ENCODE measurements at places on chromosomes 12 and 14.
A peak's percentile ranks its signal among the peaks of the same experiment; 100 is the strongest.

DNA sequence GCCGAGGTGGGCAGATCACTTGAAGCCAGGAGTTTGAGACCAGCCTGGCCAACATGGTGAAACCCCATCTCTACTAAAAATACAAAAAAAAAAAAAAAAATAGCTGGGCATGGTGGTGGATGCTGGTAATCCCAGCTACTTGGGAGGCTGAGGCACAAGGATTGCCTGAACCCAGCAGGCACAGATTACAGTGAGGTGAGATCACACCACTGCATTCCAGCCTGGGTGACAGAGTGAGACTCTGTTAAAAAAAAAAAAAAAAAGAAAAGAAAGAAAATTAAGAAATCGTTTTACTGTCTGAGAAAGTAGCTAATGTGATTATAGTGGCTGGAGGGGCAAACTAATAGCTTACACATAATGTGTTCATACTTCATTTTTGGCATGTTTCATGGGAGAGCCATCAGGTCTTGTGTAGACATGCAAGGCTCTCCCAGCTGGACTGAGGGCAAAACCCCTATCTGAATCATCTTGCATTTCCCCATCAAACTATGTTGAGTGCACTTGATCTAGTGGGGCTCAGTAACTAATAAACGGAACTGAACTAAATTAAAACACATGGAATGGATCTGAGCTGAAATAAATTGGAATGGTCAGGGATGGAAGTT lies 16.2 kb downstream of the KIF21A start:
- DNase-seq = no peak

GRCh38 chr12:99910342-99910741 lies 74.4 kb downstream of the ANKS1B start:
- no peak for DNase-seq

DNA sequence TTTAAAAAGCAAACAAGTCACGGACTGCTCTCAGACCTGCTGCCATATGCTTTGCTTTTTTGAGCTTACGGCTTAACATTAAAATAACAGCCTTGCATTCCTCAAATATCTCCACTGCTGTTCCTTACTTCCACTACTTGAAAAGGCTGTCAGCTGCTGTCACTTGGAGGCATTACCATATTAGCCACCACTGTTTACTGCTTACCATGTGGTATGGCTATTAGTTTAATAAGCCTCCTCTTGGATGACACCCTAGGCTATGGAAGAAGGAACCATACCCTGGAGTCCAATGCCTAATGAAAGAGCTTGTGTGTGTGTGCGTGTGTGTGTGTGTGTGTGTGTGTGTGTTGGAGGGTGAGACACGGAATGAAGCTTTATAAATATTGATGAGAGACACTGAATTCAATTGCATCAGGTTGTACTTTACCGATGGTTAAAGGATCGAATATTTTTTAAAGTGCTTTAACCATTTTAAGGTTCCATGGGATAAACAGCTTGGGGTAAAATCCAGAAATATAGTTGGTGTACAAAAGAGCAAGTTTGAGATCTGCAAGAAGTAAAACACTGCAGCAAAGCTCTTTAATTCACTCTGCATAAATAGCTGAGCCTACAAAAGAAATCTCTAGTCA lies 174.5 kb downstream of the TTC7B start:
- no peak for DNase-seq

- DNase-seq = no peak
These were observed 291.5 kb downstream of the FUT8 start for GRCh38 chr14:65703996-65704395.

DNA sequence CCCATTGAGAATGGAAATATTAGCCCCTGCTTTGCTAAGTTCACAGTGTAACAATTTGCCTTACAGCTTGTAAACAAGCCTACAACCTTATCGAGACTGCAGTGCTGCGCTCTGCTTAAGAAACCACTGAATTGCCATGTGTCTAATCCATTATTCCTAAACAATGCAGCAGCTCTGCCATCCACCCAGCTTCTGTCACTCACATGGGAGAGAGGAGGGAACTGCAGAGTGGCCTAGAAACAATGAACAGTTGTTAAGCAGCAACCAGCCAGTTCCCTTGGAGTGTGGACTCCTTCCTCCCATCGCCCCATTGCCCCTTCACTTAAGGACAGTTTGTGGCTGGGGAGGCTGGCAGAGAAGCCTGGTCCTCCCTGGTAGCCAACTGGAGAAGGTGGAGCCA lies 42.9 kb downstream of the TESPA1 start:
- DNase-seq = no peak

DNA sequence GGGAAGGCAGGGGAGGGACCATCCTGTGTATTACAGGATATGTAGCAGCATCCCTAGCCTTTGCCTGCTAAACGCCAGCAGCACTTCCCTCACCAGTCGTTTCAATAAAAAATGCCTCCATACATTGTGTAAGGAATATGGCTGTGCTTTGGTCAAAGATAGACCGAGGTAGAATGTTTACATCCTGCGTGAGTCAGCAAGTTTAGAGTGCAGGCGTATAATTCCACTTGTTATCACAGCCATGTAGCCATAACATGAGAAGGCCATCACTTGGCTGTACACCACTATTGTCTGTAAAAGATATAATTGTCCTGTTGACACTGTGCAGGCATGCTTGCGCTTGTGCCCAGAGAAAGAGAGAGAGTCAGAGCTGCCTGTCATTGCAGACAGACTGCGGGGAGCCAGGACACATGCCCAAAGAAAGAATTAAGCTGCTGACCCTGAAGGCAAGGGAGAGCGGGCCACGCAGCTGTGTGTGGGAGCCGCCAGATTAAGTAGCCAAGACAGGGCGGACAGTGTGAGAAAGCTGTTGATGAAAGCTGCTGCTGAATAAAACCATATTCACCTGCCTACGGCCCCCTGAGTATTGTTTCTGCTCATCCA lies 68.4 kb downstream of the CRACR2A start:
- DNase-seq = no peak

- DNase-seq = no peak
These were observed 274.2 kb downstream of the SUDS3 start for GRCh38 chr12:118650586-118650960.

- no peak for DNase-seq
These were observed 501.1 kb downstream of the VRK1 start for GRCh38 chr14:97298331-97298730.

GRCh38 chr12:26736563-26737486 lies 96.2 kb downstream of the ITPR2 start:
- DNase-seq = no peak

DNA sequence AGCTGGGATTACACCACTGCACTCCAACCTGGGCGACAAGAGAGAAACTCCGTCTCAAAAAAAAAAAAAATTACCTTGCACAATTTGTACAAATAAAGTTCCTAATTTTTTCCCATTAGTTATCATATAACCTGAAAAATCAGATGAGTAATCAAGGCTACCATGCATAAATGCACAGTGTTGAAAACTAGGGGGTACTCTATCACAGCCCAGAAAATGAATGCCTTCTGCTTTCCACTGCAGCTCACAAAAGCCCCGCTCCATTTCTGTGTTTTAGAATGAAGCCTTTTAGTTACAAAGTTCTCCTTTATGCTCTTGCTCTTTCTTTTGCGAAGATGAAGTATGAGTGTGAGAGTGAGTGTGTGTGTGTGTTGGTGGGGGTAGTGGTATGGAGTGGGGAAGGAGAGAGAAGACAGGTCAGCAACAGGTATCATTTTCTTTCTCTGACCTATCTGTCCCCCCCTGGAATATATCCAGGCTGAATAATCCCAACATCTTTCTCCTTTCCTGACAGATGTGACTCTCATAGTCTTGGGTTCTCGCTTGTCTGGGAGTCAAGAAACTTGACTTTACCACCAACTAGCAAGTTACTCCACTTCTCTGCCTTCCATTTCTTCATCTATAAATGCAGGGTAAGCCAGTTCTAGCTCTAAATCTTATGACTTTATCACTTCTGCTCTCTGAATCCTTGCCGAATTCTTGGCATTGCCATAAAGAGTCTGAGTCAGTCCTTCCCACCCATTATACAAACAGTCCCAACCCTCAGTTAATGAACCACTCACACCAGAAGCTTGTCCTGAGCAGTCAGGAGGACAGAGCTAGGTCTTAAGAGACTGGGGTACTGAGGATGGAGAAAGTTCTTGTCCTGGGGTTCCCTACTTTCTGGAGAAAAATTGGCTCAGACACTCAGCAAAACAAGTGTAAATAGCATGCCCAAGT lies 16.1 kb downstream of the BIN2 start:
- peak; percentile 83 for DNase-seq

GRCh38 chr14:22836301-22837113 lies at the start of gene MMP14:
TSS of gene MMP14 (plus strand) at chr14:22836585. CDS start at chr14:22836818, 233 bp downstream.
- no peak for DNase-seq

GRCh38 chr14:35133542-35134328 lies 11.4 kb downstream of the PRORP start:
- DNase-seq = no peak

- DNase-seq = no peak
These were observed 93.9 kb upstream of the OVCH1 start for GRCh38 chr12:29591140-29592020.

DNA sequence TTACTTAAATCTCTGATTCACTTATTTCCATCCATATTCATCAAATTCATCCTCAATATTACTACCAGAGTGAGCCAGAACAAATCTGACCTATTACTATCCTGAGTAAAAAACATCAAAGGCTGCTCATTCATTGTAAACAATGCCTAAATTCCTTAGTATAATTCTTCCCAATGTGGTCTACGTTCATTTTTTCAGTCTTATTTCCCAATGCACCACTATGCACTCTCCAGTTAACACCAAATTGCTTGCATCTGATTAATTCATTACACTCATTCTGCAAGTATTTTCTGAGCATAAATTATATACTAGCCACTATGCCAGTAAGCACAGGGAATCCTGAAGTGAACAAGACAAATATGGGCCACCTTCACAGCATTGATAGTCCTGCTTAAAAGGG lies 110.0 kb downstream of the EPS8 start:
- DNase-seq = no peak

GRCh38 chr12:89571491-89572195 lies 45.8 kb upstream of the POC1B start:
- no peak for DNase-seq

GRCh38 chr14:26304056-26304455 lies 293.8 kb downstream of the NOVA1 start:
- DNase-seq = no peak

DNA sequence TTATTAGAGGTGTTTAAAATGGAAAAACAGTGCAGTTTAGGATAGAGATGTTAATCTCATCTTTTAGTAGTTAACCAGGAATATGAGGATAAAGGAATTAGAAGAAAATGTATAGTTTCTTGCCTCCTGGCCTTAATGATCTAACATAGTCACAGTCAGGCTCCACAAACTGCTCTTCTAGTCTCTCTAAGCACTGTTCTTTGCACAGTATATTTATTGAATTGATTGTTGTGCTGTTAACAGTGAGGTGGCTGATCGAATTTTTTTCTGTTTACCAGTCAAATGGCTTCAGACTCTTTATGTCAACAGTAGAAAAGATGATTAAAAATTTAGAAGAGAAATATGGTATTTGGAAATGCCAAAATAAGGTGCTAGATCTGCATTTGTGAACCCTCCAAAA lies 37.8 kb downstream of the ATF7IP start:
- DNase-seq = no peak

GRCh38 chr14:104016873-104017650 lies 68.4 kb upstream of the ASPG start:
- DNase-seq = no peak

- DNase-seq = no peak
These were observed 42.6 kb downstream of the LRTM2 start for GRCh38 chr12:1862973-1863372.

DNA sequence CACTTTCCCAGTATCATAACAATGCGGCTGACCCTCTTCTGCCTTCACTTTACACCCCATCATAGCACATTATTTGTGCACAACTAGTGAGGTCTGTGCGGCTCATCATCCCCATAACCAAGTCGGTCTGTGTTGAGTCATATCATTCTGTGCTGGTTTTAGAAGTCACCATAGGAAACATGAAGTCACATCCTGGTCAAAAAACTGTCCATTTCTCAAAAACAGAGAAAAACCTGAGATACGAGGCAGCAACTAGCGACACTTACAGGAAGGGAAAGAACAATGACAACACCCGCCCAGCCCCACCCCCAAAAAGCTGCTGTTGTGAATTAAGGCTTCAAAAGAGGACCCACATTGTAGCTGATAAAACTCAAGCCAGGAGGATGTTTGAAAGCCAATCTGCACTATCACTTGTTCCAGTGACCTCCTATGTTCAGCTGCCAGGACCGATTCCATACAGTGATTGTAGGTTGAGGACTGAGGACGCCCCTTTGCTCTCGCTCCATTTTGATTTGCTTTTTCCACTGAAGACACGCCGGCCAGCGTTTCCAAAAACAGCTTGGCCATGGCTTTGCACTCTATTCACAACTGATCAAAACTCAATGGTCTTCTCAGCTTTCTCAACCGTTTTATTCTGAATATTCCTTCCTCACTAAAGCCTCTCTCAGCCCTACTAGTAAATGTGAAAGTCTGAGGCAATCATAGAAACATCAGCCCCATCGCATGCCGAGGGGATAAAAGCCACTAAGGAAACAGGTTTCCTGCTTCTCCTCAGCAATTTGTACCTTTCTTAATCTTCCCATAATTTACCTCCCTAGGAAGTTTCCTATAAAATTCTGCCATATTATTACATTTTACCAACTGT lies 87.5 kb downstream of the DUSP16 start:
- no peak for DNase-seq

DNA sequence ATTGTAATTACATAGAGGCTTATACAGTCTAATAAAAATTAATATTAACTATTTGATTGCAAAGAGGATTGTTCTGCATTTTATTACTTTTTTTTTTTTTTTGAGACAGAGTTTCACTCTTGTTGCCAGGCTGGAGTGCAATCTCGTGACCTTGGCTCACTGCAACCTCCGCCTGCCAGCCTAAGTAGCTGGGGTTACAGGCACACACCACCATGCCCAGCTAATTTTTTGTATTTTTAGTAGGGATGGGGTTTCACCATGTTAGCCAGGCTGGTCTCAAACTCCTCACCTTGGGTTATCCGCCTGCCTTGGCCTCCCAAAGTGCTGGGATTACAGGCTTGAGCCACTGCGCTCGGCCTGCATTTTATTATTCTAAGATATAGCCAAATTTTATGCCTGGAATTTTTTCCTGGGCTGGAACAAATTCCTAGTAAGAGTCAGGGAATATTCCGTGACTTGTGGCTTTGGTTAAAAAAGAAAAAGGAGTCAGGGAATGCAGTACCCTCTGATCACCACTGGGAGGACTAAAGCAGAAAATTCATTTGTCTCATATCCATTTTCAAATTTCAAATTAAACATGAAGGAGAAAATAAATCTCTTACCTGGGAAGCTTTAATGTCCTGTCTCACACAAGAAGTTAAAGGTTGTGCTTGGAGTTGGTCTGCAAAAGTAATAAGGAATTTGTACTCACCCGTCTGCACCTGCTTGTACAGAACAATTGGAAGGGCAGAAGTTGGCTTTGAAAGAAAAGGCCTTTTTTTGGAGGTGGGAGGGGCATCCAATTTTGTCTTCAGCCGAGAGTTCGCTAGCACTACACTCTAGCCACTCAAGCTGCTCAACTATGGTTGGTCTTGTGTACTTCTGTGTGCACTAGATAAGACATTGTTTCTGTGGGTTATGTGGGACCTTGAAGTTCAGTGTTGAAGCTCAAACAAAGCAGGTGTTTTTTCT lies 8.7 kb downstream of the MARK3 start:
- DNase-seq = no peak
